Smooth muscle cell of the coronary artery (primary cell): ENCODE measurements at places on chromosomes 5 and 9. TPM values are rescaled to one million over a fixed set of nuclear protein-coding genes. Genes with fewer than 3 reads are reported as not detected.

The PCDHGB2 gene
- total RNA-seq, result 1.6 and 2.0 TPM in 2 replicates

The FOXD4L4 gene
- under 0.01 and 0.08 TPM in 2 replicates for total RNA-seq

The NTNG2 gene
- 1.5 and 2.1 TPM in 2 replicates for total RNA-seq

The BTNL8 gene
- total RNA-seq, result under 0.01 TPM in 1 of 2 replicates, not detected in the other

The ROPN1L gene
- total RNA-seq, result 0.15 TPM in 1 of 2 replicates, not detected in the other

The SLC34A3 gene
- not detected in 2 replicates for total RNA-seq

The INSYN2B gene
- total RNA-seq, result 3.3 and 4.0 TPM in 2 replicates

The FBXL7 gene
- total RNA-seq, result 3.4 and 3.5 TPM in 2 replicates

The CARD9 gene
- total RNA-seq, result 0.53 and 0.59 TPM in 2 replicates

The C1QTNF2 gene
- 0.23 and 0.35 TPM in 2 replicates for total RNA-seq

The MRPS27 gene
- total RNA-seq, result 39.2 and 51.0 TPM in 2 replicates

The HRCT1 gene
- 12.0 TPM in 1 of 2 replicates, not detected in the other for total RNA-seq

The SECISBP2 gene
- total RNA-seq, result 17.1 and 18.4 TPM in 2 replicates

The TMEM38B gene
- 8.3 and 21.5 TPM in 2 replicates for total RNA-seq

The ADAMTS13 gene
- 1.8 and 3.5 TPM in 2 replicates for total RNA-seq

The RICTOR gene
- 15.1 and 16.8 TPM in 2 replicates for total RNA-seq

The PCDHB5 gene
- total RNA-seq, result 2.3 and 3.7 TPM in 2 replicates

The NR5A1 gene
- not detected in 2 replicates for total RNA-seq

The VAV2 gene
- total RNA-seq, result 12.4 and 16.5 TPM in 2 replicates

The OR1J2 gene
- 0.30 and 1.2 TPM in 2 replicates for total RNA-seq

The DOCK8 gene
- total RNA-seq, result 0.12 TPM in 1 of 2 replicates, not detected in the other

The PCDHB10 gene
- 0.59 and 0.68 TPM in 2 replicates for total RNA-seq

The SV2C gene
- total RNA-seq, result not detected in 2 replicates

The SLC25A2 gene
- total RNA-seq, result 0.23 TPM in 1 of 2 replicates, not detected in the other

The KCNMB1 gene
- 0.08 TPM in 1 of 2 replicates, not detected in the other for total RNA-seq

The PCDHA11 gene
- 0.15 and 0.59 TPM in 2 replicates for total RNA-seq

The FCN2 gene
- not detected in 2 replicates for total RNA-seq

The AFAP1L1 gene
- total RNA-seq, result 5.6 and 7.4 TPM in 2 replicates

The ADAMTS12 gene
- 18.6 and 100 TPM in 2 replicates for total RNA-seq

The SLC28A3 gene
- 0.47 and 0.60 TPM in 2 replicates for total RNA-seq

The QRFP gene
- not detected in 2 replicates for total RNA-seq

The ITGA2 gene
- 8.2 and 63.8 TPM in 2 replicates for total RNA-seq

The PCDHGA10 gene
- total RNA-seq, result 2.6 and 4.2 TPM in 2 replicates

The TMEM174 gene
- not detected in 2 replicates for total RNA-seq

The CNTNAP3B gene
- total RNA-seq, result 0.94 and 25.9 TPM in 2 replicates

The TMEM203 gene
- 23.2 and 25.3 TPM in 2 replicates for total RNA-seq

The SH3PXD2B gene
- total RNA-seq, result 17.4 and 38.6 TPM in 2 replicates

The NUDT2 gene
- 27.5 and 33.8 TPM in 2 replicates for total RNA-seq

The OTULINL gene
- under 0.01 and 0.08 TPM in 2 replicates for total RNA-seq

The AKNA gene
- total RNA-seq, result 4.1 and 6.1 TPM in 2 replicates

The OR1Q1 gene
- 0.08 and 1.2 TPM in 2 replicates for total RNA-seq

The SAXO1 gene
- under 0.01 and 0.08 TPM in 2 replicates for total RNA-seq

The NR4A3 gene
- total RNA-seq, result 0.23 and 0.35 TPM in 2 replicates

The OBP2B gene
- not detected in 2 replicates for total RNA-seq

The CDC25C gene
- total RNA-seq, result 2.3 TPM in 1 of 2 replicates, not detected in the other

The TMC1 gene
- 0.68 and 1.3 TPM in 2 replicates for total RNA-seq

The MTAP gene
- 14.0 and 20.6 TPM in 2 replicates for total RNA-seq

The ZNF658 gene
- 2.9 and 3.0 TPM in 2 replicates for total RNA-seq

The IL31RA gene
- 0.82 TPM in 1 of 2 replicates, not detected in the other for total RNA-seq

The CLIC3 gene
- total RNA-seq, result 1.3 and 4.6 TPM in 2 replicates

The ORM2 gene
- not detected in 2 replicates for total RNA-seq

The SLCO6A1 gene
- total RNA-seq, result not detected in 2 replicates

The LRRC70 gene
- 0.53 and 1.4 TPM in 2 replicates for total RNA-seq

The TAL2 gene
- total RNA-seq, result 0.23 TPM in 1 of 2 replicates, not detected in the other

The CATSPER3 gene
- total RNA-seq, result 0.08 TPM in 1 of 2 replicates, not detected in the other

The NRARP gene
- 0.30 and 0.47 TPM in 2 replicates for total RNA-seq

The APBA1 gene
- total RNA-seq, result 3.9 and 4.4 TPM in 2 replicates
